Activated T-cell treated with anti-CD3 and anti-CD28 coated beads for 48 hours (primary cell): ENCODE measurements at places on chromosomes 16 and 17.

DNA sequence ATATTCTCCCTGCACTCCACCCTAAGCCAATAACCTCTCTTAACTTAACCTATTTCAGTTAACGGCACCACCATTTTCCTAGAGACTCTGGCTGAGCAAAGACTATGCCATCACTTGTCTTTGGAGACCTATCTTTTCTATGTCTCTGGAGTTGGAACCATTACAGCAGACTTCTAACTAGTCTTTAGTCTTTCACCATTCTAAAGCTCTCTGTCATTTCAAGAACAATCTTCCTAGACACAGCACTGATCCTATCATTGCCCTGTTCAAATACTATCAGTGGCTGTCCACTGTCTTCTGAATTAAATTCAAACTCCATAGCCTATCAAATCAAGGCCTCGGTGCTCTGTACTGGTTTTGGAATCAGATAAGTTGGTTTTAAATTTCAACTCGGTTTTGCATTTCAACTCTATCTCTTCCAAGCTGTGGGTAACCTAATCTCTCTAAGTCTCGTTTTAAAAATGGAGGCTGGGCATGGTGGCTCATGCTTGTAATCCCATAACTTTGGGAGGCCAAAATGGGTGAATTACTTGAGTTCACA lies 31.9 kb downstream of the RNF43 start:
- DNase-seq: no peak

DNA sequence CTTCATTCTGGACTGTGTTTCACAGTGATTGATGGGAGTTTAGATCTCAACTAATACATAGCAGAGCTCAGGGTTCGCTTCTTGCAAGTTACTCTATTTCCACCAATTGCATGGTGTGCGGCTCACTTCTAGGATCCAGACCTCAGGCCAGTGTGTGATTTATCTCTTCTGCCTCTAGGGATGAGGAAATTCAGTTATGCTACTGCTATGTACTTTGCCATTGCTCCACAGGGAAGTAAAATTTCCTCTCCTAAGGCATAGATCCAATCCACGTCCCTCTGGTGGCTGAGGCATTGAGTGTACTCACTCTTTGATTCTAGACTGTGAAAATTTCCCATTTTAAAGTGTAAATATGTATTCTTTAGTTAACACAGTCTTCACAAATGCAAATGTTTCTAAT lies 214.1 kb downstream of the HS3ST3B1 start:
- DNase-seq: no peak

DNA sequence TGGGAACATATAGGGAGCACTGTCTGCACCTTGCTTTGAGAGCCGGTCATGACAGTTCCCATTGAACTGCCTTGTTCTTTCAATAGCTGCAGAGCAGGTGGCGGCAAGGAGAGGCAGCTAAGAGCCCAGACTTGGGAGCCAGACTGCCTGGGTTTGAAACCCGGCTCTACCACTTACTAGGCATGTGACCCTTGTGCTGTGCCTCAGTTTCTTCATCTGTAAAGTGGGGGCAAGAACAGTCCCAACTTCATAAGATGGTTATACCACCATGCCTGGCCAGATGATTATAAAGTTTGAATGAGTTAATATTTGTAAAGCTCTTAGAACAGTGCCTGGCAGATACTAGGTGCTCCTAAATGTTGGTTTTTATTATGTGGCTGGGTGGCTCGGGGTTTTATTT lies 14.4 kb downstream of the ERBB2 start:
- DNase-seq: no peak

DNA sequence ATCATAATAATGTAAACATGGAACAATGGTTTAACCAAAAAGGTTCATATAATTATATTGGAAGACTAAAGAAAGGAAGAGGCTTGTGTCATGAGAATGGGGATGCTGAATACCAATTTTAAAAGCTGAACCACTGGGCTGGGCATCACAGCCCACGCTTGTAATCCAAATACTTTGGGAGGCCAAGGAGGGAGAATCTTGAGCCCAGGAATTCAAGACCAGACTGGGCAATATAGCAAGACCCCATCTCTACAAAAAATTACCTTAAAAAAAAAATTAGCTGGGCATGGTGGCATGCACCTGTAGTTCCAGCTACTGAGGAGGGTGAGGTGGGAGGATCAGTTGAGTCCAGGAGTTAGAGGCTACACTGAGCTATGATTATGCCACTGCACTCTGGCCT lies 65.1 kb downstream of the SMURF2 start:
- DNase-seq: no peak

DNA sequence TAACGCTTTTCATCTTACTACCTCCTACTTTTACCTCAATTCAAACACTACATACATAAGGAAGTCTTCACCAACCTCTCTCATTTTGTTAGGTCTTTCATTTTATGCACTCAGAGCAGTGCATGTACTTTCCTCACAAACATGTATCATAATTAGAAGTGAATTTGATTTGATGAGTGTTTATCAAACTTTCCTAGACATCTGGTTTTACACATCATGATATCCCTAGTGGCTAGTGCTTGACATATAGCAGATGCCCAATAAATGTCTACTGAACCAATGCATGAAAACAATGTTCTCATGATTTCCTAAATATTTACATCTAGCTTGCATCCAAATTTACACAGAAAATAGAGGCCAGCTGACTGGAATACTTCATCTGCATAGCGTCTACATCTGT lies 323.4 kb upstream of the KIF2B start:
- DNase-seq: no peak

- no peak for DNase-seq
Observed at GRCh38 chr16:23141500-23141899, 7.8 kb downstream of the USP31 start.

GRCh38 chr16:70767377-70768202 lies 33.4 kb downstream of the VAC14 start:
- no peak for DNase-seq

GRCh38 chr17:18138065-18138749 lies 29.7 kb downstream of the MYO15A start:
- no peak for DNase-seq

- no peak for DNase-seq
Observed at GRCh38 chr16:84091460-84091859, 25.3 kb downstream of the MBTPS1 start.

- no peak for DNase-seq
Observed at GRCh38 chr16:11499295-11500089, 87.2 kb downstream of the LITAF start.

GRCh38 chr16:66420396-66420795 lies 6.7 kb upstream of the BEAN1 start:
- no peak for DNase-seq
